ENCODE measurements at places on chromosomes 16 and 17. TPM values are rescaled to one million over a fixed set of nuclear protein-coding genes. Genes with fewer than 3 reads are reported as not detected.
A peak's percentile ranks its signal among the peaks of the same experiment; 100 is the strongest.

GRCh38 chr17:1976683-1977064 is 48.5 kb downstream of the RTN4RL1 start:
- no peak for DNase-seq

DNA sequence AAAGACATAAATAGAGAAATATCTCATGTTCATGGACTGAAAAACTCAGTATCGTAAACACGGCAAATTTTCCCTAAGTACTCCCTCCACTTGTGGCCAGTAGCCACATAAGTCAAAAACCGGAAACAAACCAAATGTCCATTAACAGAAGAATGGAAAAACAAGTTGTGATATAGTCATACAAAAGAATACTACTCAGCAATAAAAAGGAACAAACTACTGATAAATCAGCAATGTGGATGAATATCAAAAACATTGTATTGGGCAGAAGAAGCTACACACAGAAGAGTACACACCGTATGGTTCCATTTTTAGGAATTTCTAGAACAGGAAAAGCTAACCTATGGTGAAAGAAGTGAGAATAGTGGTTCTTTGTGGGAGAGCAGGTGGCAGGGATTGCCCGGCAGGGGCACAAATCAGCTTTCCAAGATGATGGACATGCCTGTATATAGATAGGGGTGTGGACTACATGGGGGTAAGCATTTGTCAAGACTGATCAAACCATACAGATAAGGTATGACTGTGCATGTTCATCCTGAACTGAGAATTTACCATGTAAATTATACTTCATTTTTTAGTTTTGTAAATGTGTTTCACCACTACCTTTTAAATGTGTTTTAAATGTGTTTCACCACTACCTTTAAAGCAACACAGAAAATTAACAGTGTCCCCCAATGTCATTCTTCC is 172.8 kb upstream of the CDH5 start:
- DNase-seq: peak; percentile 8

- no peak for DNase-seq
Observed at GRCh38 chr17:29243792-29244191, 2.9 kb upstream of the CRYBA1 start.

GRCh38 chr17:35299135-35299534 is 56.3 kb downstream of the SLFN5 start:
- no peak for DNase-seq

DNA sequence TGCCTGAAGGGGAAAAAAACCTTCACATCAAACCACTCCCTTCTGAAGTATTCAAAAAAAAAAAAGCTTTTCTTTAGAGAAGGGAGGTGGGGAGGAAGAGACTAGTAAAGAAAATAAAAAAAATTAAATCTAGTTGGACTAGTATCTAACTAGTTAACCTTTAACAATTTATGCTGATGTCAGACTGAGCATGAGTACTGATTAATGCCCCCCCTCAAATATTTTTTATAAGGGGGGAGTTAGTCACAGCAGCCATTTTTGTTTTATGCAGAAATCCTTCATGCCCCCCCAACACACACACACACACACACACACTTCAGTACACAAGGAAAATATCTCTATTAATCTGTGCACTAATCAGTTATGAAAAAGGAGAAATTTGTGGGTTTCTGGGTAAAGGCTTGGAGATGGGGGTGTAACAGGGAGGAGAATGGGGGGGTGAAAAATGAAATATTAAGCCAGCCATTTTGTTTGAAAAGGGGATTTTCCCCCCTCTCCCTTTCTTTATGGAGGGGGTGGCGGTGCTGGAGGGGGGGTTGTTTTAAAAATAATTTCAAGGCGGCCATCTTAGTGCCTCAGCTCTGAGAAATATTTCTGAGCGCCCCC is 4.7 kb upstream of the CHD3 start:
- no peak for DNase-seq

- no peak for DNase-seq
Observed at GRCh38 chr17:79026376-79027273, 2.7 kb downstream of the C1QTNF1 start.

DNA sequence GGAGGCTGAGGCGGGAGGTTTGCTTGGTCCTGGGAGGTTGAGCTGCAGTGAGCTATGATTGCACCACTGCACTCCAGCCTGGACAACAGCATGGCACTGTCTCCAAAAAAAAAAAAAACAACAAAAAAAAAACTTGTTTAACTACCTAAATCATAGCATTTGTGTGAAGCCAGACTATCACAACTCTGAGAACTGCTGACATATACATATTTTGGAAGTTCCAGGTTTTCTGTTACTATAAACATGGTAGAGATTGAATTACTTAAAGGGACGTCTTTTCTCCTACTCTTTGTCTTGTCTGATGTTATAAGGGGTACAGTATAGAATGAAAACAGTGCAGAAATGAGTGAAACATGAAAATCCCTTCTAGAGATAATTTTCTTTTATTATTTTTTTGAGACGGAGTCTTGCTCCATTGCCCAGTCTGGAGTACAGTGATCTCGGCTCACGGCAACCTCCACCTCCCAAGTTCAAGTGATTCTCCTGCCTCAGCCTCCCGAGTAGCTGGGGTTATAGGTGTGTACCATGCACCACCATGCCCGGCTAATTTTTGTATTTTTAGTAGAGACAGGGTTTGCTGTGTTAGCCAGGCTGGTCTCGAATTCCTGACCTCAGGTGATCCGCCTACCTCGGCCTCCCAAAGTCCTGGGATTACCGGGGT is 18.4 kb downstream of the ABCC1 start:
- DNase-seq: no peak

- DNase-seq: no peak
Observed at GRCh38 chr16:69116256-69116875, 10.9 kb downstream of the HAS3 start.

DNA sequence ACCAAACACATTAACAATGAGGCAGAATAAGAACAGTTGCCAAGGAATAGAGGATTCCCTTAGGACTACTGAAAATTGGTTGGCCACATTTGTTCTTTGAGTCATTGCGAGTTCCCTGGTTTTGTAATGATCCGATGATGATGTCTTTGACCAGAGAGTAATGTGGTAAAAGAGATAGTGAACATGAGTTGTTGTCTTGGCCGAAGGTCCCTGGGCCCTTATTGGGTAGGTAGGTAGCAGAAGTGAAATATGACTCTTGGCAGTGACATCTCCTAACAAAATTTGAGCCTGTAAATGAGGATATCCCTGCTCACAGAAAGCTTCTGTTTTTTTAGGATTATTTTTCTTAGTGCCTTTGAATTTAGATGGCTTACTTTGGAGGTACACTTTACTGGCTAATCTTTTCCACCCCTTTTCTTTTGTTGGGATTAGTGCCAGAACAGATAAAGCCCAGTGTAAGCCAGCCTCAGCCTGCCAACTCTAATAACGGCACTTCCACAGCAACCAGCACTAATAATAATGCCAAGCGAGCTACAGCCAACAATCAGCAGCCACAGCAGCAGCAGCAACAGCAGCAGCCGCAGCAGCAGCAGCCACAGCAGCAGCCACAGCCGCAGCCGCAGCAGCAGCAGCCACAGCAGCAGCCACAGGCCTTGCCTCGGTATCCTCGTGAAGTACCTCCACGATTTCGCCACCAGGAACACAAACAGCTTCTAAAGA is 47.2 kb downstream of the TNRC6A start:
- DNase-seq: no peak

ZPBP2 gene
- not detected for total RNA-seq

SULT1A2 gene
- total RNA-seq: not detected

RNF112 gene
- total RNA-seq: 1.5 TPM

Data from vagina (tissue), 2 donors.